HCEC 1CT (cell line): ENCODE measurements at places on chromosomes 12 and 14.

DNA sequence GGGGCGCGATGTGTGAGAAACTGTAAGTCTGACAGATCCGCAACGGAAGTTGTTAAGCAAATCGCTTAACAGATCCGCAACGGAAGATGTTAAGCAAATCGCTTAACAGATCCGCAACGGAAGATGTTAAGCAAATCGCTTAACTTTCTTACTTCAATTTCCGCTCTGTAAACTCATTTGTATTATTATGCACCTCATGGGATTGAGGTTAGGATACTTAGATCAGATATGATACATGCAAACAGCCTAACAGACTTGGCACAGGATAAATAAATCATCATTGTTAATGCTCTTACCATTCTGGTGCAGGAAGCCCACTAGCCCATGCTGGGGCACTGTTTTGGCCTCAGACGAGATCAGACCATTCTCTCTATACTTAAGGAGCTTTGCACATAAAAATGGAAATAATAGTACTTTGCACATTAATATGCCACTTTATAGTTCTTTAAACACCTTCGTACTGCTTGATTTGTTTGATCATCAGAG is 399 bp downstream of the NCAPD2 start:
- DNase-seq = no peak

DNA sequence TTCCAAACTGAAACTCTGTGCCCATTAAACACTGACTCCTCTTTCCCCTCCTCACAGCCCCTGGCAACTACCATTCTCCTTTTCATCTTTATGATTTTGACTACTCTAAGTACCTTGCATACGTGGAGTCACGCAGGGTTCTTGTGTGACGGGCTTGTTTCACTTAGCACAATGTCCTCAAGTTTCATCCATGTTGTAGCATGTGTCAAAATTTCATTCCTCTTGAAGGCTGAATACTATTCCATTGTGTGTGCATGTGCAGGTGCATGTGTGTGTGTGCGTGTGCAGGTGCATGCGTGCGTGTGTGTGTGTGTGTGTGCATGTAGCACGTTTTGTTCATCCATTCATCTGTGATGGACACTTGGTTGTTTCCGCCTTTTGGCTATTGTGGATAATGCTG is 106.1 kb downstream of the ZFP36L1 start:
- DNase-seq = no peak

DNA sequence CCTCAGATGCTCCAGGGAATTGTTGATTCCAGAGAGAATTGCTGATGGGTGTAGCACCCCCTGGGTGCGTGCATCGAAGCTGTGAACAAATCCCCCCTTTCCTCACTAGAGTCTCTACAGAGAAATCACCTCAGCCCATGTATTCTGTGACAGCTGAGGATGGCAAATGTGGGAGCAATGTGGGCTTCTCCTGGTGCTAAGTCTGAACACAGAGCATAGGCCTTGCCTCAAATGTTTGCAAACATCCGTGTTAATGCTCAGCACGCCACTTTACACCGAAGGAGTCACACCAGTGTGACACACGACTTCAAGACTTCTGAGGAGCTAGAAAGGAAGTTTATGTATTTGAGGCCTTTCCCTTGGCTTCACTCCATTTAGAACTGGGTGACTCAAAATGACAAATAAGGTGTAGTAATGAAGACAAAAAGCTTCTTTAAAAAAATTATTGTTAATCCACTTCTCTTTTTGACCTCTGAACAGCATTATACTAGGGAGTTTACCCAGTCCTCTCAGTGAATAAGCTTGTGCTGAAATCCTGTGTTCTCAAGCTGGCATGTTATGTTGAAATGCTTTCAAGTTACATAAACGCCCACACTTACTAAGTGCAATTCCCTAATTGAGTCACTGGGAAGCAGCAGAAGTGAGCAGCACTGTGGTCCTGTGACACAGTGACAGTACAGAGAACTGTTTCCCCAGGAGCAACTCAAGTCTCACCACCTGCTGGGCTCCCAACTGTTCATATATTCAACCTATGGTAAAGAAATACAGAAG is 92.9 kb downstream of the FAR2 start:
- peak; percentile 89 for DNase-seq

DNA sequence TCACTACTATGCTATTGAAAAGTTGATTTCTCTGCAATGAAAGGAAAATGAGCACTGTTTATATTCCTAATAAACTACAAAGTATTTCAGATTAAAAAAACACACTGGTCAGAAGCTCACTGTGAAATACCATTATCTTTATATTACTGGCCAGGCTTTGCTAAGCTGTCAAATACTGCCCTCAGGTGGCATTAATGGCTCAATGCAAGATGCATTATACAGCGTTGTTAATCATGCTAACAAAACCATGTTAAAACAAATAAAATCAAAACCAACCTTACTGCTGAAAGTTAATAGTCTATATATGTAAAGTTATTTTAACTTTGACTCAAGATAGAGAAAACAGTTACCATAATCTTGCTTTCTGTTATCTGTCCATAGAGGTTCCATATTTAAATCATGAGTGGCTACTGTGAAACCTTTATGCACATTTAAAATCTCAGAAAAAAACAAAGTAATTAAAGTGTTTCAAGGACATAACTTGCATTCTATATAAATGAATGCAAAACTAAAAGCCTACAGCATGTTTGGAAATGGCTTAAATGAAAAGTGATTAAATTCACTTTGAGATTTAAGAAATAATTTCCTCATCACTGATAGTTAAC is 121.7 kb downstream of the RALGAPA1 start:
- DNase-seq = peak; percentile 49

GRCh38 chr12:70408004-70408790 is 42.1 kb downstream of the KCNMB4 start:
- DNase-seq = no peak

- peak; percentile 33 for DNase-seq
Measured at GRCh38 chr12:14238221-14238792, 127.2 kb upstream of the ATF7IP start.
